Thoracic aorta endothelial cell (primary cell): ENCODE measurements at places on chromosomes 2 and 18. TPM values are rescaled to one million over a fixed set of nuclear protein-coding genes. Genes with fewer than 3 reads are reported as not detected.

Gene KATNAL2
- 1.2 and 3.0 TPM in 2 replicates for total RNA-seq

Gene RAB6C
- not detected in 2 replicates for total RNA-seq

Gene DYNAP
- not detected in 2 replicates for total RNA-seq

Gene CLEC4F
- total RNA-seq = not detected in 2 replicates

Gene CCDC85A
- 10.6 and 15.4 TPM in 2 replicates for total RNA-seq

Gene HOXD3
- total RNA-seq = 11.2 TPM in 1 of 2 replicates, not detected in the other

Gene SNED1
- 23.1 and 26.3 TPM in 2 replicates for total RNA-seq

Gene RAPGEF4
- total RNA-seq = 4.5 and 11.6 TPM in 2 replicates

Gene BUB1
- total RNA-seq = 67.8 and 119 TPM in 2 replicates

Gene OSR1
- total RNA-seq = 0.07 TPM in 1 of 2 replicates, not detected in the other

Gene ACMSD
- not detected in 2 replicates for total RNA-seq

Gene PSMA8
- not detected in 2 replicates for total RNA-seq

Gene PRSS56
- total RNA-seq = not detected in 2 replicates

Gene BMP10
- not detected in 2 replicates for total RNA-seq

Gene RND3
- 48.4 and 85.4 TPM in 2 replicates for total RNA-seq

Gene ABCB11
- total RNA-seq = 0.50 and 0.53 TPM in 2 replicates

Gene BZW1
- total RNA-seq = 1,049 and 1,370 TPM in 2 replicates

Gene OTX1
- total RNA-seq = 0.27 and 0.36 TPM in 2 replicates

Gene DCTN1
- 125 and 133 TPM in 2 replicates for total RNA-seq

Gene CHST9
- not detected in 2 replicates for total RNA-seq

Gene SCN2A
- under 0.01 TPM in 2 replicates for total RNA-seq

Gene ST6GAL2
- total RNA-seq = not detected in 2 replicates

Gene UBXN2A
- total RNA-seq = 14.0 and 16.1 TPM in 2 replicates

Gene AGAP1
- total RNA-seq = 14.6 and 17.6 TPM in 2 replicates

Gene GAD1
- 0.14 and 0.66 TPM in 2 replicates for total RNA-seq

Gene SRD5A2
- total RNA-seq = under 0.01 TPM in 1 of 2 replicates, not detected in the other

Gene SPP2
- total RNA-seq = not detected in 2 replicates

Gene PLGLB2
- total RNA-seq = 1.5 and 2.7 TPM in 2 replicates

Gene SLC16A14
- total RNA-seq = 0.13 and 0.93 TPM in 2 replicates

Gene ZSWIM2
- not detected in 2 replicates for total RNA-seq

Gene TMEM169
- 0.07 and 0.13 TPM in 2 replicates for total RNA-seq

Gene FAM161A
- 4.1 and 4.8 TPM in 2 replicates for total RNA-seq

Gene SLC5A7
- total RNA-seq = not detected in 2 replicates

Gene CCDC74B
- total RNA-seq = 0.66 and 0.86 TPM in 2 replicates

Gene UGT1A5
- total RNA-seq = not detected in 2 replicates

Gene LYG2
- not detected in 2 replicates for total RNA-seq

Gene CNGA3
- under 0.01 TPM in 1 of 2 replicates, not detected in the other for total RNA-seq

Gene HOXD12
- not detected in 2 replicates for total RNA-seq

Gene CNDP1
- not detected in 2 replicates for total RNA-seq

Gene MLPH
- 0.27 TPM in 1 of 2 replicates, not detected in the other for total RNA-seq

Gene ACP1
- total RNA-seq = 110 and 119 TPM in 2 replicates

Gene DNAJB2
- 13.7 and 15.4 TPM in 2 replicates for total RNA-seq

Gene NEDD4L
- total RNA-seq = 13.7 and 24.4 TPM in 2 replicates

Gene PLEKHH2
- total RNA-seq = 0.40 and 1.2 TPM in 2 replicates

Gene INO80B
- 6.6 and 12.3 TPM in 2 replicates for total RNA-seq

Gene SCN9A
- 1.1 and 2.1 TPM in 2 replicates for total RNA-seq

Gene ANKRD30B
- total RNA-seq = not detected in 2 replicates

Gene CCDC141
- 0.13 TPM in 1 of 2 replicates, not detected in the other for total RNA-seq

Gene GREB1L
- 1.1 and 1.7 TPM in 2 replicates for total RNA-seq

Gene SNORC
- 0.40 and 0.79 TPM in 2 replicates for total RNA-seq

Gene CDH7
- not detected in 2 replicates for total RNA-seq

Gene TTN
- 1.9 and 3.2 TPM in 2 replicates for total RNA-seq

Gene GPR39
- 0.13 TPM in 1 of 2 replicates, not detected in the other for total RNA-seq

Gene FRZB
- not detected in 2 replicates for total RNA-seq

Gene ESPNL
- under 0.01 TPM in 1 of 2 replicates, not detected in the other for total RNA-seq

Gene FSHR
- total RNA-seq = not detected in 2 replicates

Gene OBSL1
- total RNA-seq = 11.2 and 17.1 TPM in 2 replicates
